Osteoblast (primary cell): ENCODE measurements at places on chromosomes 4 and X. TPM values are rescaled to one million over a fixed set of nuclear protein-coding genes. Genes with fewer than 3 reads are reported as not detected.

GPRIN3 gene
- total RNA-seq = under 0.01 and 0.29 TPM in 2 replicates

ETDA gene
- not detected in 2 replicates for total RNA-seq

ATP1B4 gene
- total RNA-seq = not detected in 2 replicates

- peaks cover 10% of the 10 kb centered on the region for H3K4me1 ChIP-seq
- H3K27ac ChIP-seq = no peak overlapping the region
- DNase-seq = no peak
Observed at GRCh38 chr4:185229021-185229818, 19.8 kb downstream of the SNX25 start.

GRCh38 chr4:153215921-153216320 lies 11.7 kb downstream of the TRIM2 start:
- no peak overlapping the region for H3K4me3 ChIP-seq
- no peak overlapping the region for H3K27ac ChIP-seq
- peaks cover 24% of the 10 kb centered on the region for H3K27me3 ChIP-seq
- no peaks in the 10 kb centered on the region for H3K36me3 ChIP-seq
- no peak for DNase-seq

DNA sequence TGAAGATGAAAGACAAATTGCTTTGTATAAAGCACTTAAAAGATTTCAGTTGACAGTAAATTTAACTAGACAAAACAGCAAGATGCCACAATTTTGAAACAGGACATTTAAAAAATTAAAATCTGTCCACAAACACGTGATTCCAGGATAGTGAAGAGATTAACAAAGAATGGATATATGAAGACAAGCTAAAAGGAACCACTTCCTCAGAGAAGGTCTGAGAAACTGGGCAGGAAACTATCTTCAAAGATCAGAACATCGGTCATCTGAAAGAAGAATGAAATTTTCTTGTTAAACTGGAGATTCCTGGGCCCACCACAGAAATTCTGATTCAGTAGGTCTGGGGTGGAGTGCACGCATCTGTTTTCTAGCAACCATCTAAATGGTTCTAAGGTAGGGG lies 1.4 kb downstream of the RWDD4 start:
- H3K36me3 ChIP-seq = peaks cover 23% of the 10 kb centered on the region
- peak overlapping the region; percentile 87 for H3K4me3 ChIP-seq
- H3K27me3 ChIP-seq = no peaks in the 10 kb centered on the region
- H3K4me1 ChIP-seq = peaks cover 14% of the 10 kb centered on the region
- H3K27ac ChIP-seq = peak overlapping the region; percentile 85

DNA sequence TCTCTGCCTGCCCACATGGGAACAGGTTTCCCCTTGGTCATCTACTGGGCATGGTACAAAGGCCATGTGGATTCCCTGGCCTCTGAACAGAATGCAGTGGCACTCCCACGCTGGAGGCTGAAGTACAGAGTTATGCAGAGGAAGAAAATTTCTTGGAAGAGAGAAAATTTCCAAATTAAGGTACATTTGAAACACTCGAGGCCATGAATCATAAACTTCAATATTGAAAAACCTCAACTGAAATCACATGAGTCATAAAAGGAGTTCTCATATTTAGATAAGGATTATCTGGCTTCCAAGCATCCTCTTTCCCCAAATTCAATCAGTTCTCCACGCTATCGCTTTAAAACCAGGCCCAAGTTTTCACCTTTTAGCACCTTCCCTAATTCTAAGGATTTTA lies 28.1 kb upstream of the TXK start:
- no peaks in the 10 kb centered on the region for H3K36me3 ChIP-seq
- H3K27me3 ChIP-seq = no peaks in the 10 kb centered on the region
- no peak for DNase-seq
- peak overlapping the region; percentile 29 for H3K27ac ChIP-seq
- peaks cover 12% of the 10 kb centered on the region for H3K4me1 ChIP-seq

GRCh38 chr4:85610450-85610849 lies 135.5 kb downstream of the ARHGAP24 start:
- H3K36me3 ChIP-seq = no peaks in the 10 kb centered on the region
- H3K27ac ChIP-seq = no peak overlapping the region
- H3K27me3 ChIP-seq = no peaks in the 10 kb centered on the region
- H3K4me3 ChIP-seq = no peak overlapping the region
- no peaks in the 10 kb centered on the region for H3K4me1 ChIP-seq
- DNase-seq = no peak

GRCh38 chr4:144645631-144646522 lies at the start of gene HHIP:
Gene HHIP, plus strand, starts transcription at chr4:144646156. Its CDS starts 520 bp downstream, at chr4:144646676.
- H3K27ac ChIP-seq = peak within 1 kb of the TSS; percentile 9
- DNase-seq = peak; percentile 91
- peaks cover 7% of the 10 kb centered on the region for H3K36me3 ChIP-seq
- H3K4me1 ChIP-seq = peaks cover 21% of the 10 kb centered on the region
- no peaks in the 10 kb centered on the region for H3K27me3 ChIP-seq

- H3K27me3 ChIP-seq = no peaks in the 10 kb centered on the region
- no peaks in the 10 kb centered on the region for H3K4me1 ChIP-seq
- no peaks in the 10 kb centered on the region for H3K36me3 ChIP-seq
- DNase-seq = no peak
Observed at GRCh38 chrX:33908898-33909297, 223.2 kb downstream of the FAM47A start.

- H3K27me3 ChIP-seq = peaks cover 21% of the 10 kb centered on the region
- H3K27ac ChIP-seq = no peak overlapping the region
- no peak for DNase-seq
- H3K4me1 ChIP-seq = peaks cover 3% of the 10 kb centered on the region
- H3K4me3 ChIP-seq = no peak overlapping the region
- H3K36me3 ChIP-seq = no peaks in the 10 kb centered on the region
Observed at GRCh38 chr4:154622598-154622997, 10.1 kb upstream of the FGG start.

GRCh38 chr4:28269426-28269825 lies 1408.8 kb downstream of the STIM2 start:
- H3K4me1 ChIP-seq = no peaks in the 10 kb centered on the region
- H3K27ac ChIP-seq = no peak overlapping the region
- no peaks in the 10 kb centered on the region for H3K27me3 ChIP-seq
- H3K36me3 ChIP-seq = no peaks in the 10 kb centered on the region
- no peak overlapping the region for H3K4me3 ChIP-seq
- DNase-seq = no peak
